ENCODE measurements at places on chromosomes 1 and 21.
A peak's percentile ranks its signal among the peaks of the same experiment; 100 is the strongest.

- DNase-seq, result peak; percentile 17
Observed at GRCh38 chr1:193411714-193412113, 225.3 kb upstream of the B3GALT2 start.

DNA sequence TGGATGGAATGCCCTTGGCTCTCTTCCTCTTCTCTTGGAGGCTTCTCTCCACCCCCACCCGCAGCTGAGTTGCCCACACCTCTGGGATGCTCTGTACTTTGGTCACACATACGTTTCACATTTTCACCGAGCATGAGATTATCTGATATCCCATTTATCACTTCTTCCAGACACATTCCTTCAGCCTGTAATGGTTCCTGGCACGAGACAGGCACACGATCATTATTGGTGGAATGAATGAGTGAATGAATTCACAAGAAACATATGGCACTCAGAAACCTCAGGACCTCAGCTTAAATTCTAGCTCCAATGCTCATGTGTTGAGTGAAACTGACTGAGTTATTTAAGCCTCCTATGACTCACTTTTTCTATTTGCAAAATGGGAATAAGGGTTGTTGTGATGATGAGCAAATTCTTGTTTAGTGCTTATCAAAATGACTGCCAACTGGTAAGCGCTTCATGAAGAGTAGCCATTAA lies 242.7 kb upstream of the JUN start:
- peak; percentile 68 for DNase-seq

- DNase-seq, result no peak
Observed at GRCh38 chr1:226274138-226274537, 34.8 kb downstream of the LIN9 start.

GRCh38 chr1:54584575-54584974 lies 36.5 kb downstream of the ACOT11 start:
- no peak for DNase-seq

GRCh38 chr1:64733581-64734286 lies 11.1 kb upstream of the RAVER2 start:
- no peak for DNase-seq

- DNase-seq, result no peak
Observed at GRCh38 chr1:151060657-151061421, 642 bp downstream of the MLLT11 start.

DNA sequence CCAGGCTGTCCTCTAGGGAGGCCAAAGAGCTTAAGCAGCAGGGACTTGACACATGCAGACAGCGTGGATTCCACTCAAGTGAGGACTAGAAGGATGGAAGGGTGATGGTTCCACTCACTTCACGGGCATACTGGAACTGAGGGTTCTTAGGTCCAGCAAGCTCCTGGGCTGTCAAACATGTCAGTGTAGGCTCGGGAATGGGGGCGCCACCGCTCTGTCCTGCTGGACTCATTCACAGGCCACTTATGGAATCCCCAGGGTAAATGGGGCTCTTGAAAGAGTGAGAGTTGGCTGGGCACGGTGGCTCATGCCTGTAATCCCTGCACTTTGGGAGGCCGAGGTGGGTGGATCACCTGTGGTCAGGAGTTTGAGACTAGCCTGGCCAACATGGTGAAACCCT lies 27.7 kb upstream of the CSF3R start:
- DNase-seq, result no peak

GRCh38 chr21:42829417-42829816 lies 49.9 kb downstream of the WDR4 start:
- DNase-seq, result no peak
